ENCODE measurements at places on chromosomes 16 and 17. TPM values are rescaled to one million over a fixed set of nuclear protein-coding genes. Genes with fewer than 3 reads are reported as not detected.

PROCA1 gene
- not detected for total RNA-seq

EVPLL gene
- total RNA-seq, result not detected

- DNase-seq, result no peak
These were observed 15.2 kb downstream of the NXPH3 start for GRCh38 chr17:49590874-49591273.

- peak; percentile 25 for DNase-seq
These were observed at the start of gene PROCA1 for GRCh38 chr17:28711723-28712031. TSS of gene PROCA1 (minus strand) at chr17:28711888. CDS start at chr17:28711660, 228 bp downstream.

- DNase-seq, result no peak
These were observed 44.1 kb upstream of the GRIN2A start for GRCh38 chr16:10226141-10226986.

DNA sequence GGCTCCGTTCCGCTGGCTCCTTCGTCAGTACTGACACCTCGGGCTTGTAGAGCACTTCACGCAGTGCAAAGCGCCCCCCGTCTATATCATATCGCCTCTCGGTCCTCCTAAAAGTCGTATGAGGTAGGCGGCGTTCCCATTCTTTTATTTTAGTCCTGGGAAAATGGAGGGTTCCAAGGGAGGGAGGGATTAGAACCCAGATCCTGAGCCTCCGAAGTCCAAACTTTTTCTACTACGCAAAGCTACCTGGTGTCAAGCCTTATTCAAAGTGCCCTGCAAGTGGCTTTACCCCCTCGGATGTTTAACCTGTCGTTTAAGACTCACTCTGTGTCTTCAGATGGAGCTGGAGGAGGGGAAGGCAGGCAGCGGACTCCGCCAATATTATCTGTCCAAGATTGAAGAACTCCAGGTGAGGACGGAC is 348 bp upstream of the FTSJ3 start:
- DNase-seq, result no peak

DNA sequence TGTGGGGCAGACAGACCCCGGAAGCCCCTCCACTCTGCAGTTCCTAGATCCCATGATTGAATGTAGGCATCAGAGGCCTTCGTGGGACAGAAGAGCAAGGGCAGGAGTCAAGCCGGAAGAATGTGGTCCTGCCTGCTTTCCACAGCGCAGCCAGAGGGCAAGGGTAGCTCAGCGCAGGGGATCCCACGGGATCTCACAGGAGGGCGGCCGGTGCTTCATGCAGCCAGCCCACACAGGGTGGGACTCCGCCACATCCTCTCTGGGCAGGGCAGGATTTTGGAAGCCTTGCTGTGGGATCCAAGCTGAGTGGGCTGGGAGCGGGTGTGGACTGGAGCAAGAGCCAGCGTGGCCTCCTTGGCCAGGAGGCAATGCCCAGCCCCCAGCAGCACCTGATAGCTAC is 13.0 kb downstream of the KATNB1 start:
- DNase-seq, result peak; percentile 4

Measured in body of pancreas (tissue), 4 donors.